Left renal cortex interstitium (tissue), 4 donors: ENCODE measurements at places on chromosomes 13 and 19. TPM values are rescaled to one million over a fixed set of nuclear protein-coding genes. Genes with fewer than 3 reads are reported as not detected.

DNA sequence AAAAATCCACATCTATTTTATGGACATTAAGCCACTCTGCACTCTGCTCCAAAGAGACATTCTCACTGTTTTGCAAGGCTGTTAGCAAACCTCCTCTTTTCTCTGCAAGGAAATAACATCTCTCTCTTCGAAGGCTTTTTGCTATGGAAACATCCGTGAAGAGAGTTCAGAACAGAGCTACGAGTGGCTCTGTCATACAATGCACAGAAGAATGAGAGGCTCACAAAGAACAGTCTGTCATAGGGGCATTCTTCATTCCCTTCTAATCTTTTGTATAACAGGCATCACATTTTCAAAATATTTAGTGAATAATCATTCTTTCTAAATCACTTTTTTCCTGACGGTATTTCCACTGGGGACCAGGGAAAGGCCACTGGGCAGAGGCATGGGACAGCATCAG, 346.1 kb downstream of the IRS2 start:
- DNase-seq: no peak

DNA sequence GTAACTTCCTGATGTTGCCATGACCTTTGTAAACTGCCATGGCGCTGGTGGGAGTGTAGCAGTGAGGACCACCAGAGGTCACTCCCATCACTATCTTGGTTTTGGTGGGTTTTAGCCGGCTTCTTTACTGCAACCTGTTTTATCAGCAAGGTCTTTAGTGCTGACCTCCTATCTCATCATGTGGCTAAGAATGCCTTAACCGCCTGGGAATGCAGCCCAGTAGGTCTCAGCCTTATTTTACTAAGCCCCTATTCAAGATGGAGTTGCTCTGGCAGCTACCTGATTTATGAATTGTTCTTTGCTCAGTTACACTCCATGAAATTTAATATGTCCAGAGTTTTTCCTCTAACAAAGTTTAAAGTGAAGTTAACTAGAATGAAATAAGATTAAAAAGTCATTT, 4.6 kb upstream of the EPS15L1 start:
- no peak for DNase-seq

RANBP3 gene
- polyA plus RNA-seq: 73.7 TPM

GRCh38 chr13:22235285-22235949, 564.5 kb downstream of the FGF9 start:
- DNase-seq: no peak

DNA sequence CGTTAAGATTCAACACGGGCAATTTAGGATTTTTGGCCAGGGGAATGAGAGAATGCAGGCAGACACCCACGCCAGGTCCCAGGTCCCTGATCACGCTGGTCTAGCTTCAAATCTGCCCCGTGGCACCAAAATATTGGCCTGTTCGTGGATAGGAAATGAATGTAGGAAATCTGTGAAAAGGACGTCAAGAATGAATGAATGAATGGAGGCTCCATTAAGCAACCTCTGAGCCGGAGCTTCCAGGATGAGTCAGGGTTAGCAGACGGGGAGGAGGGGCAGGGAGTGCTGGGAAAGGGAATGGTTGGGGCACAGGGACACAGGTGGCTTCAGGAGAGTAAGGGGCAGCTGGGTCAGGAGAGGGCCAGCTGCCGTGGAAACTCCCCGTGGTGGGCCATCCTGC, 4.2 kb downstream of the SULT2B1 start:
- DNase-seq: no peak

ANGPTL4 gene
- polyA plus RNA-seq: 3.6 TPM

DNA sequence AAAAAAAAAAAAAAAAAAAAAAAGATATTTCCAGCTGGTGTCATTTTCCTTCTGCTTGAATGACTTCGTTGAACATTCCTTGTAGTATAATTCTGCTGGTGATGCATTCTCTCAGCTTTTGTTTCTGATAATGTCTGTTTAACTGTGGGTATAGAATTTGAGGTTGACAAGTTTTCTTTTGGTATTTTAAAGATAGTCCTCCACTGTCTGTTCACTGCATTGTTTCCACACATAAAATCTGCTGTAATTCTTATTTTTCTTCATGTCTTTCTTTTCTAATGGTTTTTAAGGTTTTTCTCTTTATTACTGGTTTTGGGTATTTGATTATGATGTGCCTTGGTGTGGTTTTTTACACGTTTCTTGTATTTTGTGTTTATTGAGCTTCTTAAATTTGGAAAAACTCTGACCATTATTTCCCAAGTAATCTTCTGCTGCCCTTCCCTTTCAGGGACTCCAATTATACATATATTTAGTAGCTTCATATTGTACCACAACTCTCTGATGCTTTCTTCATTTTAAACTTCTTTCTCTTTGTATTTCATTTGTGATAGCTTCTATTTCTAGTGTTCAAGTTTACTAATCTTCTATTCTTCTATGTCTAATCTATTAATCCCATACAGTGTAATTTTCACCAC, 6.3 kb downstream of the EEF1AKMT1 start:
- DNase-seq: no peak

- no peak for DNase-seq
These were observed 220.3 kb downstream of the DNAJC15 start for GRCh38 chr13:43243711-43244110.

FCAR gene
- not detected for polyA plus RNA-seq

DNA sequence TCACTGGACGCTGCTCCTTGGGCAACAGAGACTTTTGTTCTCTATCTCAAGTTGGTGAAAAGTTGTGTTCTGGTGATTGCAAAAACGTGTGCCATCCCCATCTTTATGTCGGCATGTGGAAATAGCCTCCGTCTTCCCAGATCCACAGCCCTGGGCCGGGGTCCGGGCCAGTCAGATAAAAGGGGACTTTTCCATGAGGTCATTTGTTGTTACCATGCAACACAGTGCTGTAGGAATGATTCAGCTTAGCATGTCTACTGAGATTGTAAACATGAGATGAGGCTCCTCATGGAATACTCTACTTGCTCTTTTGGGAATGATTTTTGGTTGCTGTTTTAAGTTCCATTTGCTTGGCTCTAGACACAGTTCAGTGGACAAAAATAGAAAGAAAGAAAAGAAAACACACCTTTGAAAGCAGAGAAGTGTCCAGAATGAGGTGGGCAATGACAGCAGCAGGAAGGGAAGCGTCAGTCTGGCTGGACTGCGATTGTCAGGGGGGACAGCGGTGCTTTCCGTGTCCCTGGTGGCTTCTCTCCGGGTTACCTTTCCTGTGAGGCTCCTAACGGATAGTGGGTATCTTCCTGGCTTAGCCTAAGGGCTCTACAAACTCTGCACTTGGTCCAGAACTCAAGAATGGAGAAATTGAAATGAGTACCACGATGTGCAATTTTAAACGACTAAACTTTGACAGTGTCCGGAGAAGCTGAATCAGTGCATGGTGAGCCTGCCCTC, 91.6 kb downstream of the TEX29 start:
- DNase-seq: no peak

POLR2I gene
- 47.4 TPM for polyA plus RNA-seq

FCER2 gene
- polyA plus RNA-seq: 0.31 TPM

APLP1 gene
- 27.7 TPM for polyA plus RNA-seq

GJB6 gene
- polyA plus RNA-seq: 3.0 TPM

PRRG2 gene
- polyA plus RNA-seq: 6.7 TPM

PSG3 gene
- polyA plus RNA-seq: not detected
